T-helper 9 cell (primary cell): ENCODE measurements at places on chromosomes 4 and X.

DNA sequence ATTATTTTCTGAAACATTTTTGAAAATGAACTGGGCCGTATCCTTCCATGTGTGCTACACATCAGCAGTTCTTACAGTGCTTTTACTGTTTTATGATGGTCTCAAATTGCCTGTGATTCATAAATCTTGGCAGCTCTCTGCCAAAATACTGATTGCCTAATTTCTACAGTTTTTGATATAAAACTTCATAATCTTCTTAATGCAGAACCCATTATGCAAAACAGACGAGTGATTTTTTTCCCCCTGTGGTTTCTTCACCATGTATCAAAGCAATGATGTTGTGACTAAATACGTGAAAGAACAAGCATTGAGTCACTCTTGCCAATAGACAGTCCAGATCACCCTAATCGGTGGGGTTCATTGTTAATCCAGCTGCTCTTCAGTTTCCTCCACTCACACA lies 156.4 kb upstream of the WDR1 start:
- no peak for DNase-seq

GRCh38 chr4:148800940-148801339 lies 358.7 kb upstream of the NR3C2 start:
- no peak for DNase-seq

GRCh38 chr4:26762650-26763049 lies 98.0 kb upstream of the STIM2 start:
- no peak for DNase-seq

DNA sequence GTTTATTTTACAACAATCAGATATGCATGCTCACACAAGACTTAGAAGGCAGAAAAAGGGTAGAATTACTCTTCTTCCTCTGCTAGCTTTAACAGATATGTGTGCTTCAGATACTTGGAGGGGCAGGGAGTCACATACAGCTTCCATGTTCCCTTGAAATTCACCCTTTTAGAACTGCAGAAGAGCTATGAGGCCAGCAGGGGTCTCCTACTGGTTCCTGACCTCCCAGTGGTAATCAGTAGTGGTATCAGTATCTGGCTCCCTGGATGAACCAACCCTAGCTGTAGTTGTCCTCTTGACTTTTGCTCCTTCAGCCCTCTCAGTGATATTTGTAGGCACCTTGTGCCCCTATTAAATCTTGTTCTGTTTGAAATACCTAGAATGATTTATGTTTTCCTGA lies 81.5 kb downstream of the RCHY1 start:
- no peak for DNase-seq

DNA sequence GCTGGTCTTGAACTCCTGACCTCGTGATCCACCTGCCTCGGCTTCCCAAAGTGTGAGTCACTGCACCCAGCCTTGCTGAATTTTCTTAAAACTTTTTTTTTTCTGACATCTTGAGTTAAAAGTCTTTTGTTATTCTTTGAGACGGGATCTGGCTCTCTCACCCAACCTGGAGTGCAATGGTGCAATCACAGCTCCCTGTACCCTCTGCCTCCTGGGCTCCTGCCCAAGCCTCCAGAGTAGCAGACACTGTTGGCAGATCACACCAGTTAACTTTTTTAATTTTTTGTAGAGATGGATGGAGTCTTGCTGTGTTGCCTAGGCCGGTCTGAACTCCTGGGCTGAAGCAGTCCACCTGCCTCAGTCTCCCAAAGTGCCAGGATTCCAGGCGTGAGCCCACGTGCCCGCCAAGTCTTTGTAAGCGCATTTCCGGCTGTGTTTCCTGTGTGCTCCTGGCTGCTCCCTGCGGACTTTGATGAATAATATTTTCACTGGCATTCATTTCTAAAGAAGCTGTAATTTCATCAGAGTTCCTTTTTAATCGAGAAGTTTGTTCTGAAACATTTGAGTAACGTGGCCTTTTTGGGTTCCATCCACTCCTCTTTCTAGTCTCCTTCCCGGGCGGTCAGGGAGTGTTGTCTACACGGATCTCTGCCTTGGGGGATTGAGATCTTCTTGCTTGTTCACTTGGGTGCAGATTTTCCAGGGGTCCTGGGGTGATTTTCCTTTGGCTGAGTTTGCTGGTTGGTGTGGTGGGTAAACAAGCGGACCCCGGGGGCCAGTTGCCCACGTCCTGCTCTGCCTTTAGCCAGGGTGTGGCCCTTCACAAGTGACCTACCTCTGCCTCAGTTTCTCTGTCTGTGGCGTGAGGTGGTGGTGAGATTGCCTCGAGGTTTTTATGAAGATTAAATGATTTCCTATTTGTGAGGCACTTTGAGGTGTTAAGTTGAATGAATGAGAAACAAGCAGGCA lies 44.4 kb downstream of the PCGF3 start:
- DNase-seq = no peak
